ENCODE measurements at places on chromosomes 16 and 17.
A peak's percentile ranks its signal among the peaks of the same experiment; 100 is the strongest.

DNA sequence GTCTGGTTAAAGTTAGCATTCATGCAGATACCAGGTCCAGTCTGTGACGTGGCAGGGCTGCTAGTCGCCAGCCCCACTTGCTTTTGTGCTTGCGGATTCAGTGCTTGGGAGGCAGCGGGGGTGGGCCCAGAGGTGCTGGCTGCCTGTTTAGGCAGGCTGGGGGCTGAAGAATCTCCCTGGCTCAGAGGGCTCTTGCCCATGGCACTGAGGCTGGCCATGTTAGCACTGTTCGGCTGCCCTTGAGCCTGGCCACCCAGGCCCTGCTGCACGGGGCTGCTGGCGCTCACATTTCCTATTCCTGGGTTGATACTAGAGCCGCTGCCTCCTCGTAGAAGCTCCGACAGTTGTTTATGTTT, 30.0 kb downstream of the CREBBP start:
- no peak for DNase-seq

DNA sequence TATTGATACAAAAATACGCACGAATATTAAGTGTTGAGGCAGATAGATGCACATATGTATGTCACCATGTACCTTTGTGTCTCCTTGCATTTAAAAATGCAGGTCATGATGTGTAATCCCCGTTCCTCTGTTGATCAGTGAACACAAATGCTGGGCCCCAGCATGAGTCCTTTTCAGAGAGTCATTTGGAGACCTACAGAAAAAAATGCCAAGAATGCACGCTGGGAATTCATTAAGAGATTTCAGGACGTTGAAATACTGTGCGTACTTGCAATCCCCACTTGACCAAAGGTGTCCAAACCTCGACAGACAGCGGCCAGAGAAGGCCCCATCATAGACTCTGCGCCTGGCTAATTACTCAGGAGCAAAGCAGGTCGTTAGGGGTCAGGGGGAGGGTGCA, 496.0 kb downstream of the MAF start:
- DNase-seq, result no peak

- DNase-seq, result no peak
Observed at GRCh38 chr17:78019976-78020716, 61.6 kb downstream of the TNRC6C start.

- DNase-seq, result no peak
Observed at GRCh38 chr17:5410594-5411272, 8.7 kb downstream of the NUP88 start.

GRCh38 chr16:82056550-82056896, 21.5 kb downstream of the HSD17B2 start:
- no peak for DNase-seq

DNA sequence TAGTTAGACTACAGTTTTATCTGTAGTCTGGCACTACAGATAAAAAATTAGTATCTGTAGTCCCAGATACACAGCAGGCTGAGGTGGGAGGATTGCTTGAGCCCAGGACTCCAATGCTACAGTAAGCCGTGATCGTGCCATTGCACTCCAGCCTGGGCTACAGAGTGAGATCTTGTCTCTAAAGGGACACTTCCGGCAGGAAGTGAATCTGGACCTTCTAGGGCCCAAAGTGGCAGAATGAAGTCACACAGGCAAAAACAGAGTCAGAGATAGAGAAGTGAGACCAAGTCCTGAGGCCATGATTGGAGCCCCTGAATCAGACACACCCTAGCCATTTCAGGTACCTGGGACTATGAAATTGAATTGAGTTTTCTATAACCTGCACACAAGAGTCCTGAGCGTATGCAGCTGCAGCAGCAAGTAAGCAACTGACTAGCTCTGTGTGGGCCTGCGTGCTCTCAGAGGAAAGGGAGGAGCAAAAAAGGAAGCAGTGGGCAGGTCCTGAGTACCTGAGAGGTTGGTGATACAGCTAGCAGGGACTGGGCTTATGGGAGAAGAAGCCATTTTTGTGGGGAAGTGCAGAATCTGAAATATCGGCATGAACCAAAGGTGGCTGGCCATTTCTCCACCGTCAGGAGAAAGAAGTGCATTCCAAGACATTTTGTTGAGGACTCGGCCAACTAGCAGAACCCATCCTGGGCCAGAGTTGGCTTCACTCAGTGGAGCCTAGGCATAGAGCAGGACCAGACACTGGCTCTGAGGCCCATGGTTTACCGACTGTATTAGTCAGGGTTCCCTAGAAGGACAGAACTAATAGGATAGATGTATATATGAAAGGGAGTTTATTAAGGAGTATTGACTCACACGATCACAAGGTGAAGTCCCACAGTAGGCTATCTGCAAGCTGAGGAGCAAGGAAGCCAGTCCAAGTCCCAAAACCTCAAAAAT, 27.2 kb upstream of the BRD7 start:
- no peak for DNase-seq

DNA sequence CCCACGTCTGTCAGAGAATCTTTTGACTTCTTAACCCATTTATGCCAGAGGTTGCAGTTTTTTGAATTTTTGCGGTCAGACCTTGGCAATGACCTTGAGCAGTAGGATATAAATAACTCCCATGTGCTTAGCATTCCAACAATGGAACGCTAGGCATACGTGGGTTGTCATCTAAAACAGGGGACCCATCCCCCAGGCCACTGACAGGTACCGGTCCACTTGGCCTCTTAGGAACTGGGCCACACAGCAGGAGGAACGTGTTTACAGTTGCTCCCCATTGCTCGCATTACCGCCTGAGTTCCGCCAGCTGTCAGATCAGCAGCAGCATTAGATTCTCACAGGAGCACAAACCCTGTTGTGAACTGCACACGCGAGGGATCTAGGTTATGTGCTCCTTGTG, 76.8 kb upstream of the LGALS9 start:
- no peak for DNase-seq

- no peak for DNase-seq
Observed at GRCh38 chr17:40551879-40552768, 13.1 kb downstream of the CCR7 start.

GRCh38 chr17:20059728-20060188, 50.6 kb downstream of the SPECC1 start:
- DNase-seq, result peak; percentile 69

- DNase-seq, result no peak
Observed at GRCh38 chr17:31530391-31530985, 139.0 kb downstream of the RAB11FIP4 start.

DNA sequence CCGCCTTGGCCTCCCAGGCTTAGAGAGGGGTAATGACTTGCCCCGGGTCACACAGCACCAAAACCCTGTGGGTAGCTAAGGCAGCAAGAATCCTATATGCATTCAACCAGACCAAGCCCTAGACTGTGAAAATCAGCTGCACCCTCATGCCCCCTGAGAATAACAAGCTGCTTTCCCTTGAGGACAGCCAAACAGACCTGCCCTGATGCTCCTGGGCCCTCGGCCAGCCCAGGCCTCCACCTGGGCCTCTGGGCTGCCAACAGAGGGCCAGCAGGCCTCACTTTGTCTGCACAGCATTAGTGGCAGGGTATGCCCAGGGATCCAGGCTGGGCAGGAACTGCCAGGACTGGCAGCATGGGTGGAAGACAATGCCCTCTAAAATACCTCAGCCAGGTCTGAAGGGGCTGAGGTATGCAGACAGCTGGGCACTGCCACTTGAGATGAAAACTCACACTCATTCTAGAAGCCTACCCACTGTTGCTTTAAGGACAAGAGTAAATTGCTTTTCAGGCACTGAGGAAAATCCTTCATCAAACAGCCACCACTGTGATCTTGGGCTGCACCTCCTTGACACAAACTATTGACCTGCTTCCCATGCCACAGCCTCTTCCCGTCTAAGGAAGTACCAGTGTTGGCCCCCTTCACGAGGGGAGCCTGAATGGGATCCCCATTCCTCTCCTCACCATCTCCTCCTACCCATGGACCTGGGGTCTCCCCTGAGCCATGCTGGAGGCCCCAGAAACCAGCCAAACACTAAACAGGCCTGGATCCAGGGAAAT, 8.8 kb downstream of the ST3GAL2 start:
- no peak for DNase-seq

DNA sequence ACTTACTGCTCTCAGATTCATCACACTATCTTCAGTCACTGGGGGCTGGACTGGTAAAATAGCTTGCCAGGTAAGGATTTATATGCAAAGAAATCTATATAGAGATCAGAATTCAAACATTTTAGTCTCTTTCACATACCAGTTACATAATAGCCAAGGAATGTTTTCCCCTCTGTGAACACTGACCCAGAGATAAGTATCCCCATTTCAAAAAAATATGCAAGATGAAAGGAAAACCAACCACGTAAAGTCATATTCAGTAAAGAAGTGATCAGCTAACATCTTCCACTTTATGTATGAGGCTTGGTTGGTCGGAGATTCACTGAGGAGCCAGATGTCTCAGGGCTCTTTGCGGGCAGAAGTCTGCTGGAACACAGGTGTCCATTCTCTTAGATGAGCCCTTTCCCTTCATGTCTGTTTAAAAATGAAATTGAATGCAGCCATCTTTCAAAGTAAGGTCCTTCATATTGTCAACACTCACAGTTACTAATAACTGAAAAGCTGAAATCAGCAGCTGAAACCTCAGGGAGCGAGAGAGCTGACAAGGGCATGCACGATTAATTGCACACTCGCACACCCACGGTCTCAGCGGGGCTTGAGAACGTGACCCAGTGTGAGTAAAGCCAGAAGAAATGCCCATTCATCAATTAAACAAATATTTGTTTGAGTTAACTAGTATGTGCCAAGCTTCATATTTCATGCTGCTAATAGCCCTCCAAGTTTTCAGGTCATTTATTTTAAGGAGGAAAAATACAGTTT, 161.2 kb downstream of the MRTFB start:
- no peak for DNase-seq

DNA sequence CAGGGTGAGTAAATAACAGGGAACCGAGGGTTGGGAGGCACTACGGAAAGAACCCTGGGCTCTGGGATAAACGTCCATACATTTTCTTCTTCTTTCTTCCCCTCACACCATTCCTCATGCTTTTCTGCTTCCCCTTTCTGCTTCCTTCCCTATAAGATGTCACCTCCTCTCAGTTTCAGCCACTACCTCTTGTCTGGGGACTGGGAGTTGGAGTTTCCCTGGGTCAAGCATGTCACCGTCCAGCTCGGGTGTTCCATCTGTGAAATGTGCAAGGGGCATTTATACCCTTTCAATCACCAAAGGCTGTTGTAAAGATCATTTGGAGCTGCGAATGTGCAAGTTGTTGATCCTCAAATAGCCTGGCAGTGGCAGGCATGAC, 17.5 kb upstream of the CCL22 start:
- DNase-seq, result peak; percentile 86

DNA sequence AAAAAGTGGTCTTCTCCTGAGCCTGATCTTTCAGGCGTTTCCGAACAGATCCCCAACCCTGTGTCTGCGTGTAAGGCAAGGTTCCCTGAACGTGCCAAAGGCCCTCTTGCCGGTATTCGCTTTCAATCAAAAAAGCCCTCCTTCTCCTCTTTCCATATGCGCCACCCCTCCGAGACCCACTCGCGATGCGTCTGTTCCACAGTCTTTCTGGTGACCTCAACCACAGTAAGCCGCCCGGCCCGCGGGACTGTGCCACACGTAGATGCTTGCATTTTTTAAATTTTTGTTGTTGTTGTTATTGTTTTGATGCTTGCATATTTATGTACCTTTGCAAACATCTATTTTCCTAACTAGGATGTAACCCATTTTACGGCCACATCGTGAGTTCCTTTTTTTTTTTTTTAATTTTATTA, 607 bp upstream of the PRPSAP1 start:
- DNase-seq, result no peak

DNA sequence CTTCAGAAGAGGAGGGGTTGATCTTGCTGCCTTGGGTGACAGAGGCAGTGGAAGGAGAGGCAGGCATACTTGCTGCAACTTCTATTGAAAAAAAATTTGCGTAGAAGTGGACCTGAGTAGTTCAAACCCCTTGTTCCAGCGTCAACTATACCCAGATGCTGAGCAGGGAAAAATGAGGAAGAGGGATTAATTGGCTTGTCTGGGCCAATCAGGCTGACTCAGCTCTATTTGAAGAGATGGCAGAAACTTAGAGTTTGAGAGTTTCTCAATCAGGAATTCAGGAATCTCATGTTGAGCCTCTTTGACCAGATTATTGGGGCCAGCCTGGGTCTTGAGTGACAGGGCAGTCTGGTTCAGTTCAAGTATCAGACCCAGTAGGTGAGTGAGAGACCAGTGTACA, 17.6 kb downstream of the CASC3 start:
- peak; percentile 24 for DNase-seq

DNA sequence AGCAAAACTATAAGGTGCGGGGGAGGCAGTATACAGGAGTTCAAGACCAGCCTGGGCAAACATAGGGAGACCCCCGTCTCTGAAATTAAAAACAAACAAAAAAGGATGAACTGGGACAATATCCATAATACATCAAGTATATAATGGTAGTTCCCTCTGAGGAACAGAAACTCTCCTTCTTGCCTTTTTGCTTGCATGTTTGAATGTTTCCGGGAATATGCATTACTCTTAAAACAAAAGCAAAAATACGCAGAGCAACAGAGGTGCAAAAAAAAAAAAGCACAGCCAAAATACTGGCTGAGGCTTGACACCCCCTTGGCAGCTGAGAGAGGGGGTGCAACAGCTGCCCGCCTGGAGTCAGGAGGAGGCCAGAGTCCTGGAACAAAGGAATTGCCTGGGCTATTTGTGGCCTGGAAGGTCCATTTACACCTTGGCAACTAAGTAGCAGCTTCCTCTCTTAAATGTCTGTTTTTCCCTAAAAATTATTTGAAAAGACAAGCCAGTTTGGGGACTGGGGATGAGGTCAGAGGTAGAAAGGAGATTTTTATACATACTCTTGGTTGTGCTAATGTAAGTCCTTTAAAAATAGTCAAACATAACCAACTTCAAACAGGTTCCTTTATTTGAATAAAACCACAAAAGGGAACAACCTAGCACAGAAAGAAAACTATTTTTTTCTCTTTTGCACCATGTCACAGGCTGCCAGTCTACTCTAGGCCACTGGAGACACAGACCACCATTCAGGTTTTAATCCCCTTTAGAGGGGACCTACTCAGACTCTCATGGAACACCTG, 19.5 kb downstream of the USP7 start:
- peak; percentile 65 for DNase-seq

DNA sequence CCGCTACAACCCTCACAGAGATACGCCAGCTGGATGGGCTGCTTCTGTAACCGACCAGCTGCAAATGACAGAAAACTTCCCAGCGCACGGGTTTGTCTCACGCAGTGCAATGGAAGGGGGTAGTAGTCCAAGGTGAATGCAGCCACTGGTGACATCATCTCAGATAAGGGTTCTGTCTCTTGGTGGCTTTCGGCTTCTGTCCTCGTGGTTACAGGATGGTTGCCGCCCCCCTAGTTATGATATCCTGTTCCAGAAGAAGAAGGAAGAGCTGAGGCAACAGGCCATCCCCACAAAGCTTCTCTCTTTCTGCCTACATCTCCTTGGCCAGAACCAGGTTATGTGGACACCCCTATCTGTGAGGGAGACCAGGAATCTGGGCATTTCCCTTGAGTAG, 40.3 kb upstream of the BAHCC1 start:
- peak; percentile 74 for DNase-seq

- DNase-seq, result no peak
Observed at GRCh38 chr17:82566129-82566960, 46.8 kb downstream of the FOXK2 start.

DNA sequence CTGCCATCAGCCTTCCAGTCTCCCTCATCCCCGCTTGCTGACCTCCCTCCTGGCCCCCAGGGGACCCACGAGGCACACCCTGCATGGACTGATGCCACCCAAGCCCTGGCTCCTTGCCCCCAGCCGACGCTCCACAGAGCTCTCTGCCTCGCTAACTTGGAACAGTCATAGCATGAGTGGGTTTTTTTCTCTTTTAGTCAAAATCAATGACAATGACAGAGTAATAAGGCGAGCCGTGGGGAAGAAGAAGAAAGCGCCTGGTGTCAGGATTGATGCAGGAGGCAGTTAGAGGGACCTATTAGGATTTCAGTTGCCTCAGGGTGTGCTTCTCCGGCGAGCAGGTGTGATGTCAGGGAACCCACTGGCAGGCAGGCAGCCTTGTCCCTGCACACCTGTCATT, 176.3 kb upstream of the TNRC6C start:
- no peak for DNase-seq

Data from inflammatory macrophage treated with lipopolysaccharide for 4 hours (primary cell).